ENCODE measurements at places on chromosomes 3 and 15. TPM values are rescaled to one million over a fixed set of nuclear protein-coding genes. Genes with fewer than 3 reads are reported as not detected.

Gene CX3CR1
- 0.02 TPM for total RNA-seq

Gene ITIH3
- total RNA-seq = not detected

Gene SLITRK3
- not detected for total RNA-seq

Gene BAHD1
- 16.6 TPM for total RNA-seq

Gene WDR49
- not detected for total RNA-seq

Gene CEP63
- total RNA-seq = 20.7 TPM
